ENCODE measurements at places on chromosomes 2 and 18.

GRCh38 chr2:77629539-77629938, 107.4 kb upstream of the LRRTM4 start:
- DNase-seq = no peak

DNA sequence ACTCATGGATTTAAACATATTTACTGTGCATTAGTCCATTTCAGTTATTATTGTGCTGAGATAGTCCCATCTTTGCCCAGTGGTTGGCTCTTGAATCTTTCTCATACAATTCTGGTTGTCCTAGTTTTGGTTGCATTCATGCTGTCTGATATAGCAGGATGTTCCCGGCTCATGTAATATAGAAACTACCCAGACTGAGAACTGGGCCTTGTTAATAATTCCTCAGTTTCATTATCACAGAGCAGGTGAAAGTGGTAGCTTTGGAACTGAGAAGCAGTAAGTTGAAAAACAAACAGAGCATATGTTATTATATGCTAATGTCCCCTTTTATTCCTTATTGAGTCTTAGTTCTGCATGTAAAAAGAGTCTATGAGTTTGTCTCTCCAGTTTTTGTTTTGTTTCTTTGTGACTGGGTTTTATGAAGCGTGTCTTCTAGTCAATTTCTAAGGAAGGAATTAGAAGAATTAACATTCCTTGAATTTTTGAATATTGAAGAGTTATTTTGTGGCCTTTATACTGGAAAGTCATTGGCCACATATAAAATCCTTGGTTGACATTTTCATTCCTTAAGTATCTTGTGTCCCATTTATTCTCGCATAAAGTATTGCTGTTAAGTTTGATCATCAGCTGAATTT, 43.3 kb downstream of the EIF5B start:
- no peak for DNase-seq

- no peak for DNase-seq
Observed at GRCh38 chr2:37916512-37917082, 8.5 kb upstream of the RMDN2 start.

DNA sequence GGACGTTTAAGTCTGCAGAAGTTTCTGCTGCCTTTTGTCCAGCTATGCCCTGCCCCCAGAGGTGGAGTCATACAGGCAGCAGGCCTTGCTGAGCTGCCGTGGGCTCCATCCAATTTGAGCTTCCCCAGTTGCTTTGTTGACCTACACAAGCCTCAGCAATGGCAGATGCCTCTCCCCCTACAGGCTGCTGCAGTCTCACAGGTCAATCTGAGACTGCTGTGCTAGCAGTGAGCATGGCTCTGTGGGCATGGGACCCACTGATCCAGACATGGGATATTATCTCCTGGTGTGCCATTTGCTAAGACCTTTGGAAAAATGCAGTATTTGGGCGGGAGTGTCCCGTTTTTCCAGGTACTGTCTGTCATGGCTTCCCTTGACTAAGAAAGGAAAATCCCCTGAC, 726.0 kb downstream of the ERBB4 start:
- no peak for DNase-seq

- DNase-seq = no peak
Observed at GRCh38 chr18:36096955-36097354, 29.6 kb upstream of the RPRD1A start.

- DNase-seq = no peak
Observed at GRCh38 chr18:3985020-3985419, 470.1 kb downstream of the DLGAP1 start.
